ENCODE measurements at places on chromosomes 4 and X.

DNA sequence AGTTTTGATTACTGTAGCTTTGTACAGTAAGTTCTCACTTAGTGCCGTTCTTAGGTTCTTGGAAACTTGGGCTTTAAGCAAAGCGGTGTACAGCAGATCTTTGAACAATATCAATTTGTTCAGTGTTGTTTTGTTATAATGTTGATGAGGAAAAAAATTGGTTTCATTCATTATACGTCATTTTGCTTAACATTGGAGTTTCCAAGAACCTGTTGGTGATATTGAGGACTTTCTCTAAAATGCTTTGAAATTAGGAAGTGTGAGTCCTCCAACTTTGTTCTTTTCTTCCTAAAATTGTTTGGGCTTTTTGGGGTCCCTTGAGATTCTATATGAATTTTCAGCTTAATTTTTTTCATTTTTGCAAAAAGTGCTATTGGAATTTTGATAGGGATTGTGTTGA is 49.1 kb downstream of the STAG2 start:
- DNase-seq = no peak

GRCh38 chrX:138127314-138127713 is 561.4 kb downstream of the ZIC3 start:
- DNase-seq = no peak

GRCh38 chr4:74793757-74794381 is 454 bp downstream of the BTC start:
- DNase-seq = peak; percentile 82

DNA sequence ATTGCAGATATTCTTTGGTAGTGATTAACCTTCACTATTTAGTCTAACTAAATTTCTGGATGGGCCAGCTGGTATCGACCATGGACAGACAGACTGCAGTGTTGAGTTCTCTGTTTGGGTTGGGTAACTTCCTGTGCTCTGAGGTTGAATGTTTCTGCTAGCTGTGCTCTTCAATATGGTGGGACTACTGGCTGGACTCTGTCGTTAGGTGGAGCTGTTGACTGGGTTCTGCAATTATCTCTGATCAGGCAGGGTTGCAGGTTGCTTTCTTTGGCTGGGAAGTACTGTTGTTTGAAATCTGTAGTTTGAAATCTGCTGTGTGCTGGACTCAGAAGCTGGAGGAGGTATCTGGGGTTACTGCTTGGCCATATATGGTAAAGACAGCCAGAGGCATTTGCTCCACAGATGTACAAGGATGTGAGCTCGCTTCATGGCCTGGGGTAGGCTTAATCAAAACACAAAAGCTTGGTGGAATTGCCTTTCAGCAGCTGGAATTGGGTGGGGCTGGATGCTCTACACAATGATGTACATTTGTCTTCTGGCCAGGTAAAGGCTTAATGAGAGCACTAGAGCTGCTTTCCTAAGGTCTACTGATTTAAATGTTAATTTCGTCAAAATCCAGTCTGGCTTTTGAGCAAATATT is 1472.0 kb downstream of the FAM133A start:
- DNase-seq = no peak

DNA sequence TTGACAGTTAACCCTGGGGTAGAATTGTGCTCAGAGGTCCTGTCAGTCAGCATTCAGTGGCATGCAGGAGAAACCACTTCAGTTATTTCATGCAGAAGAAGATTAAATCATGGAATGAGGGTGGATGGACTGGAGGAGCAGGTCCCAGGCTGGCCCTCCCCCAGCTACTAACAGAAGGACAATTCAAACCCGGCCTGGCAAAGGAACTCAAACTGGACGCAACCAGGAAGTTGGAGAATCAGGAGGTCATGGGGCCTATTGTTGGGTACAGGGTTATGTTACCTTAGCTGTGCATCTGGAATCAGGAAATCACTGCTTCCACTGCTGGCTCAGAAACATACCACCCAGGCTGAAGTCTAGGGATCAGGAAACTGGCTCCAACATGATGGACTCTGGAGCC is 121.4 kb downstream of the GPAT3 start:
- DNase-seq = no peak

- DNase-seq = no peak
Observed at GRCh38 chrX:111322231-111322855, 52.1 kb upstream of the CAPN6 start.

DNA sequence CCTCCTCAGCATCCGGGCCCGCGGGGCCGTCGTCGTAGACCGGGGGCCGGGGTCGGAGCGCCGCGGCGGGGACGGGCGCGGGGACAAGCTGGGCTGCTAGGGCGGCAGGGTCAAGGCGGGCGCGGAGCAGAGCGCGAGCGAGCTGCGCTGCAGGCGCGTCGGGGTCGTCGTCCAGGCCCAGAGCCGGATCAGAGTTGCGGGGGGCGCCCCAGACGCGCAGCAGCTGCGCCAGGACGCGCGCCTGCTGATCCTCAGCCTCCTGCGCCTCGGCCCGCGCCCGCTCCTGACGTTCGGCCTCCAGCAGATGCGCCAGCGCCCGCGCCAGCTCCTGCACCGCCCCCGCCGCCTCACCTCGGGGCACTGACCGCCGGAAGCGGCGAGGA is 3.5 kb downstream of the PCSK1N start:
- peak; percentile 85 for DNase-seq

- no peak for DNase-seq
Observed at GRCh38 chrX:152929898-152930297, 32.0 kb downstream of the ZNF185 start.

GRCh38 chr4:100146756-100147155 is 43.5 kb downstream of the DDIT4L start:
- no peak for DNase-seq

- DNase-seq = no peak
Observed at GRCh38 chr4:74555843-74556242, 110.9 kb downstream of the AREG start.
